ENCODE measurements at places on chromosomes 1 and 21.

DNA sequence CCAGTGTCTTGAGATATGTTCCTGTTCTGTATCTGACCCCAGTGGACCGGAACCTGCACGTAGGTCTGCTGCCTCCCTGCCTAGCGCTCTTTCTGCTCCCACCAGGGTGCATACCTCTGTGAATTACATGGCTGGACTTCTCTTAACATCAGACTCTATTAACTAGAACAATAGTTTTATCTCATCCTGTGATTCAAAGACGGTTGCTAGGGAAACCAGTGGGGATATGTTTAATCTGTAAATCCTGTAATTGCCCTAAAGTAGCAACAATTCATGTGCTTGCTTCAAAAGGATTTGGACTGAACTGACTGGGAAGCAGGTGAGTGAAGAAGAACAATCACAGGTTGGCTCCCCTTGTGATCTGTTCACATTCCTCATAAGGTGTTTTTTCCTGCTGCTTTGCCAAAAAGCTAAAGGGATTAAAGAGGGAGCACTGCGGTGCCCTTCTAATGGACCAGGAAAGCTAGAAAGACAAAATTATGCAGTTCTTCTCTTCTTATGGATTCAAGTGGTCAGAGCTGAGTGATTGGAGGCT is 52.7 kb upstream of the DIRAS3 start:
- peak; percentile 63 for DNase-seq

DNA sequence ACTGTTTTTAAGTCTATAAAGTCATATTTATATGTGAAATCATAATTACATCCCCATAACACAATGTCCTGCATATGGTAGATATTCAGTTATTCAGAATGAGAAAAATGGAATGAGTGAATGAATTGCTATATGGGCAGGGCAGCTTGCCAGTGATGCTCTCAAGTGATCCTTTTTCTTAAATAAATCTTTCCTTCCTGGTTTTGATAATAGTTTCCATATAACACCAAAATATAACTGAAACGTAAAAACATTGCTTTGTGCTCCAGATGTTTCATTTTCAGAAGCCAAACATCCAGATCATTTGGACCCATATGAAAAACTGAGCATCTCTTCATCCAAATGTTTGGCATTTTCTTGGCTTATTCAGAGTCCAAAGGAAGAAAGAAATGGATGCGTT is 30.2 kb upstream of the RGS8 start:
- no peak for DNase-seq

GRCh38 chr1:214476229-214476985 is 75.0 kb downstream of the PTPN14 start:
- no peak for DNase-seq

- no peak for DNase-seq
Measured at GRCh38 chr1:70706381-70707037, 295.4 kb downstream of the CTH start.

DNA sequence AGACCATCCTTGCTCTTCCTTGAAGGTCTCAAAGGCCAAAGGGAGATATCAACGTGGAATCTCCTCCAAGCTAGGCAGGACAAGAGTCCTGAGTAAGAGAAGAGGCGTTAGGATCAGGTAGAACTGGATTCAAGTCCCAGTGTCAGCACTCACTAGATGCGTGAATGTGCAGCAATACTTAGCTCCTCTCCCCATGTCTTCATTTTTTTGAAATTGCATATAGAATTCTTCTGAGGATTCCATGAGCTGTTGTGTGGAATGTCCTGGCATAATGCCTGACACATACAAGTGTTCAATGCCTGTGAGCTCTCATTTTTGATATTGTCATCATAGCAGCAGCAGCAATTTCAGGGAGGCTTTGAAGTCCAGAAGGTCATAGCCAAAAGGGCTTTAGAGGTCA is 333.2 kb downstream of the KCNH1 start:
- no peak for DNase-seq

DNA sequence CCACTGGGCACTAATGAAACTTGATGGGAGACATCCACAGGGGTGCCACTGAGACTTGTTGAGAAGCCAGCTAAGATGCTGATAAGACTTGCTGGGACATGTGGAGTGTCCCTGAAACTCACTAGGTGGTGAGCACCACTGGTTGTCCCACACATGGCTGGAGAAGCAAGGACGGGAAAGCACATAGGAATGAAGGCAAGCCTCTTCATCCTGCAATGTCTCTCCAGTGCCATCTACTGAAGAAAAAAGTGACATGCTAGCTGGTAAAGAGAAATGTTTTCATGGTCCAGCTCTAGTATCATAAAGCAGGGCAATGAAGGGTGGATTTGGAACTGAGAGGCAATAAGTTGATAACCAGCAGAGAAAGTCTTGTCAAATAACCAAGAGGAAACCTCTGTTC is 283.0 kb downstream of the PAPPA2 start:
- no peak for DNase-seq

DNA sequence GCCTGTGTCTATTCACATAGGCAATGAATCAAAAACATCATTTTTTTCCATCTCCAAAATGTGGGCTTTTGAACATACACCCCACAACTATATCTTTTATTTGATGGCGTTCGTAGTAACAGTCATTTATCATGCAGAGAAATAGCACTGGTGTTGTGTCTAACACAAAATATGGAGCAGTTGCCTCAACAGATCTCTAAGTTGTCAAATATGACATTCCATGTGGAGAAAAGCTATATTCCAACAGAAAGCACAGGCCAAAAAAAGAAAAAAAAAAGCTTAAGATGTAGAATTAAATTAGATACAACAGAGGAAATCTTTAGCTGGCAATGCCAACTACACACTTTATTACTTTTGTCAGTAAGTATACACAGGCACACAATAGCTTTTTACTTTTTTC is 411.7 kb downstream of the BRINP3 start:
- no peak for DNase-seq

DNA sequence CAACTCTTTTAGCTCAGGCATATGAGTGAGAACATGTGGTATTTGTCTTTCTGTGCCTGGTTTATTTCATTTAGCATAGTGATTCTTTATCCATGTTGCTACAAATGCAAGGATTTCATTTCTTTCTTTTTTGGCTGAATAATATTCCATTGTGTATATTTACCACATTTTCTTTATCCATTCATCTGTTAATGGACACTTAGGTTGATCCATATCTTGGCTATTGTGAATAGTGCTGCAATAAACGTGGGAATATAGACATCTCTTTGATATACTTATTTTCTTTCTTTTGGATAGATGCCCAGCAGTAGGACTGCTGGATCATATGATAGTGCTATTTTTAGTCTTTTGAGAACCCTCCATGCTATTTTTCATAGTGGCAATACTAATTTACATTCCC is 30.8 kb downstream of the ASB17 start:
- no peak for DNase-seq

DNA sequence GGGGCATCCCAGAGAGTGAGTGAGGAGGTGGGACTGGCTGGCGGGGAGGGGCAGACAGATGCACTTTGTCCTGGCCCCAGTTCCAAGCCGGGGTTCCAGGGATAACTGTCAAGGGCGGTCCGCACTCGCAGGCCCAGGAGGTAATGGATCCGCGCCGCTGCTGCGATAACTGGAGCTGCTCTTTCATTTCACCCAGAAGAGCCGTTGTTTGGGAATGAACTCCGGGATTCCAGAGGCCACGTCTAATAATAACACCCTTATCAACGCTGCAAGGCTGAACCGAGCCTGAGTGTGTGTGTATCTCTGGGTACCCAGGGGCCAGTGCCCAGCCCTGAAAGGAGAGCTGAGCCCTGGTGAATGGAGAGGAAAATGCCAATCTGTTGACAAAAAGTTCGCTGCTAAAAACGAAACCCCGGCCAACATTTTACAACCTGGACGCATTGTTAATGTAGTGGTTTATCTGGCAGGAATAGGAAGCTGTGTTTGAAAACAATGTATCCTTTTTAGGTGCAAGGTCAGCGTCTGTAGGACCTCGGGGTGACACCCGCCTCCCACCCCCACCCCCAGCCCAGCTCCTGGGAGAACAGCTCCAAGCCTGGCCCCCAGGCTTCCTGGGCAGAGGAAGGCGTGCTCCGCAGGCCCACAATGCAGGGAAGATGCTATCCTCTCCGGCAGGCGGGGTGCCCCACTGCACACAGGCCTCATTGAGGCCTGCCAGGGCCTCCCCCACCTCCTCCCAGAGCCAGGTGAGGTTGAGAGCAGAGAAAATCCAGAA is 119.7 kb downstream of the PROX1 start:
- no peak for DNase-seq

- DNase-seq, result no peak
Measured at GRCh38 chr1:87061742-87062156, 147.3 kb downstream of the HS2ST1 start.

Data from D341Med (cell line).